NCI-H187 treated with DMSO at 0.1 percent for 48 hours (cell line): ENCODE measurements at places on chromosomes 6 and 20.

DNA sequence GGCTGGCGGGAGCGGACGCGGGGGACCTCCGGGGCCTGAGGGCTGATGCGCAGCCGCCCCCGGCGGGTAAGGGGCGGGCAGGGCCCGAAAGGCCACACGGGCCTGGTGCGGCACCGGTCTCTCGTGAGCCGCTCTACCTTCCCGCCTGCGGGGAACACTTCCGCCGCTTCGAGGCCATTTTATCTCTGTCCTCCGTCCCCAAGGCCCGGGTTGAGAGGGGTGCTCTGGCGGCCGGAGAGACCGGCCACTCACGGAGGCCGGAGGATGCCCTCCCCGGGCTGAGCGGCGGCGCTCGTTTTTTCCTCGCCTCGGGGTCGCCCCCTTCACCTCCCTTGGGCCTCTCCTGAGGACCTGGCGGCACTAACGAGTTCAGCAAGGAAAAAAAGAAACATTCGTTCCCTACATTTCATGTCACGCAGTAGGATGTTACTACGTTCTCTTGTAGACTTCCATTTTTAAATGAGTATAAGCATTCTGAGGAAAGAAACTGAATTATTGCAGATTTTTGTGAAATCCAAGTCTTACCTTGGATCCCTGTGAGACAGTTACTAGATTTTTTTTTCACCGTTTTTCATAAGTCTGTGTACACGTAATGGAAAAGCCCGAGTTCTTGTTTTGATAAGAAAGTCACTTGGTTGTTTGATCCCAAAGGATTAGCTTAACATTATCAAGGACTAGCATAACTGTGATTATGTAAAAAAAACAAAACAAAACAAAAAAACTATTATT, 575 bp downstream of the WTAP start:
- no peak for DNase-seq

DNA sequence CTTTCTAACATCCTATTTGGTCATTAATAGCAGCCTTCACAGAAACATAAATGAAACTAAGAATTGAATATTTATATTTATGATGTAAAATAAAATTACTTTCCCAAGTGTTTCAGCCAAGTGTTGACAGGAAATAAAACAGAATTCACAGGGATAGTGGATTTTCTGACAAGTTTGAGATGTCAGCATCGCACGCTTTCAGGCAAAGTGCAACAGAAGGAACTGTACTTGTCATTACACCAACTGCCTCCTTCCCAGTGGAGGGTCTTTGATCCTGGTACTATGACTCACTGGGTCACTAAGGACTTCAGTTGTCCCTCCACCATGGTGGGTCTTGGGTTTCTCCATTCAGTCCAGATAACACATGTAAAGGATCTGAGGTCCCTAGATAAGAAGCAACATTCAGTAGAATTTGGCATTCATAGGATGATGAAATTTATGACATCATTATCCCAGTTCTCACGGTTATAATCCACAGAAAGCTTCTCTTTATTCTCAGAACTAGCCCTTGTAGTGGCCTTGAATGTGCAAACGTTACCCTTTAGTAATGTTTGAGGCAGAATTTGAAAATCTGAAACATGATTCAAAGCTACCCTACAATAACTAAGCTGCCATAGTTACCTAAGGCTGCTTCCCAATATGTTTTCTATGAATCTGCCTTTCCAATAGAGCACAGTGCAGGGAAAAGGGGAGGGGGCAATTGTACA, 3.8 kb upstream of the TNFAIP3 start:
- no peak for DNase-seq

GRCh38 chr6:158314737-158315136, 2.5 kb downstream of the TULP4 start:
- DNase-seq, result no peak

GRCh38 chr6:12032783-12033573, 20.9 kb downstream of the HIVEP1 start:
- DNase-seq, result no peak

DNA sequence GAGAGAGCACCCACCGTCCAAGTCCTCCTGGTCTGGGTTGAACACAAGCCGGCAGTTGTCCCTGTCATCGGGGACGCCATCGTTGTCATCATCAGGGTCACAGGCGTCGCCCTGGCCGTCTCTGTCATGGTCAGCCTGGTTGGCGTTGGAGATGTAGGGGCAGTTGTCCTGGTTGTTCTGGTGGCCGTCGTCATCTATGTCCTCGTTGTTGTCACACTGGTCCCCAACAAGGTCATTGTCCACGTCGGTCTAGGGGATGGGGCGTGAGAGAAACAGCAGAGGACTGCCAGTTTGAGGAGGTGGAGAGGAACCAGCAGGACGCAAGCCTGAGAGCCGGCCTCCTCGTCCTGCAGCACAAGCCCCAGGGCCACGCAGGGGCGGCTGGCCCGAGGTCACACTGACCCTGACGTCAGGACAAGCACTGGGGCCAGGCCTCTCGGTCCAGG, 28.5 kb downstream of the THBS2 start:
- DNase-seq, result no peak

- peak; percentile 28 for DNase-seq
Measured at GRCh38 chr6:129251669-129252376, 368.9 kb downstream of the LAMA2 start.

DNA sequence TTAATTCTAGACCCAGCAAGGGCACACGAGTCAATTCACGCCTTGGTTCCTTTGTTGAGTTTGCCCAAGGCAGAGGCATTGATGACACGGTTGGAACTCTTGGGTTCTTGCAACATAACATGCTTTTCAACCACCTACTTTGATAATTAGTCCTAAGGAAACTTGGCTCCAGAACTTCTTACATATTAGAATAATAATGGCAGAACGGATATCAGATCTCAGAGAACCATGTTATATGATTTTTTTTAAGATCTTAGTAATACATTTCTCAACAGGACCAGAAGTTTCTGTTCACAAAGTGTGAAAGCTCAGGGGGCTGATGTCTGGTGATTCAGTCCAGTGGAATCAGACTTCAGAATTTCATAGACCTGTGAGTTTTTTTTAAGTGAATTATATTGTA, 19.2 kb downstream of the SPTLC3 start:
- no peak for DNase-seq

DNA sequence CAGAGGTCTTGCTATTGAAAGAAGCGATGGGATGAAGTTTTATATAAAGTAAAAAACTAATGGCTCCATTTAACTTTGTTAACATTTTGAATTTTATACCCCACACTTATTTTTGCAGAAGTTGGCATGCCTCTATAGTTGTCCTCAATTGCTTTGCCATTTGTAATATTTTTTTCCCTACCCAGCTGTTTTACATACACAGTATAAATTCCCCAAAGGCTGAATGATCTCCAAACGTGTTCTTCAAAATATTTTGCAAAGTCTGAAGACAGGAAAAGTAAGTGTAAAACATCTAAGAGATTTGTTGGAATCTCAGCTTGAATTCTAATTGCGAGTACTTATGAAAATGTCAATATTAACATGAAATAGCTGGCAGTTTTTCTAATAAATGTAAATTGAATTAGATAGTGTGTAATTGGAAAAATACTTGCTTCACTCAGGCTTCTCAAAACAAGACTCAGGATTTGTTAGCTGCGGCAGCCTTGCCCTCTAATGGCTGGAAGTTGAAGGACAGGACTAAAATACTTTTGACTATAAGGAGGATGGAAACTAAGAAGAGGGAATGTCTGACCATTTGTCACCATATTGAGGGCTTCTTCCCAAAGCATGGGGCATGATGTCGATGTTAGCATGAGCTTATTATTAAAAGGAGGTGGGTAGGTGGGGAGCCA, 226.8 kb downstream of the UST start:
- DNase-seq, result no peak

- DNase-seq, result no peak
Measured at GRCh38 chr6:121835662-121836061, 400.2 kb downstream of the GJA1 start.
